Karpas-422 (cell line): ENCODE measurements at places on chromosomes 1 and 21. TPM values are rescaled to one million over a fixed set of nuclear protein-coding genes. Genes with fewer than 3 reads are reported as not detected.

Gene TMEM51
- total RNA-seq: not detected in 2 replicates

GRCh38 chr21:14838400-14838799 is 226.4 kb downstream of the NRIP1 start:
- DNase-seq: no peak

Gene ARHGAP30
- total RNA-seq: 36.5 and 59.6 TPM in 2 replicates

- no peak for DNase-seq
Measured at GRCh38 chr1:54882519-54882918, 4.5 kb downstream of the DHCR24 start.

Gene RGL1
- total RNA-seq: 1.0 TPM in 2 replicates

DNA sequence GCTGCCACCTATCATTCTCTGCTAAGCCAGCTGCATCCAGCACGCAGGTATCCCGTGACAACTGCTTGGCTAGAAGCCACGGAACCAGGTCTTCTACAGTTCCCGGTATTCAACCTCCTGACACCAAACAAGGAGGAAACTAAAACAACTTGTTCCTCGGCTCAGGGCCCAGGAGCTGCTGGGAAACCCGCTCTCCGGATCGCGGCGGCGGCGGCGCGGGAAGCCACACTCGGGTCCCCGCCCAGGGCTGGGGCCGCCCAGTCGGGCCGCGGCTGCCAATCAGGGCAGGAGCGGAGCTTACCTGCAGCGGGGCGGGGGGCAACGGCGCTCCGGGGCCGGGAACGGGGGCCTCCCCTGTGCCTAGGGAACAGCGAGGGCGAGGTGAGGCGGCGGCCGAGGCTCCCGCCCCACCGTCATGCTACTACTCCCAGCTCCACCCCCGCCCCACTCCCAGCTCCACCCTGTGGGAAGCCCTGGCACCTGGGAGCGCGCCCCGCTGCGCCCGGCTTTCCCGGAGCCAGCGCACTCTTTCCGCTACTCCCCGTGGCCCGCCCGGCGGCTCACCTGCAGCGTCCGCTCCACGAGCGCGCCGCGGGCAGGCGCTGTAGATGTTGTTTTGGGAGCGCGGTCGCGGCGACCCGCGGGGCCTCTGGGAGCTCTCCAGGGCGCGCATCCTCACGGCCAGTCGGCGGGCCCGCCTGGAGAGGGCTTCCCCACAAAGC is 12.1 kb downstream of the IL24 start:
- DNase-seq: no peak

DNA sequence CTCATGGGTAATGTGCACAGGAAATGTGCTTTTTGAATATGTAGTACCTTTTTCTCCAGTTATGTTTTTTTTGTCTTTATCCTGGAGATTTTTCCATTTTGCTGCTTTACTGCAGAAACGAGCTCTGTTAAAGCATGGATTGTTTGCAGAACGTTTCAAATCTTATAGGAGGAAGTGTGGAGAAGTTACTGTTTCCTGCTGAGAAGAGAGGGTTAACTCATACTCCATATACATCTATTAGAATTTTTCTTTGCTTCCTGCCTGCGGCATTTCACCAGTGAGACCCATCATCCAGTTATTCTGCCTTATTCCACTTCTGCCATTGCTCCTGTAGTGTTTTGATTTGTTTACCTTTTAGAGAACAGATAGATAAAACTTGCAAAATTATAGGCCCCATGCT is 2.0 kb downstream of the RPRD2 start:
- peak; percentile 69 for DNase-seq

GRCh38 chr1:9615316-9616063 is 26.8 kb downstream of the TMEM201 start:
- DNase-seq: peak; percentile 81

- no peak for DNase-seq
Measured at GRCh38 chr1:233356705-233356987, 29.1 kb downstream of the MAP3K21 start.
